Lower leg skin (tissue), 4 donors: ENCODE measurements at places on chromosomes 1 and 21. TPM values are rescaled to one million over a fixed set of nuclear protein-coding genes. Genes with fewer than 3 reads are reported as not detected.

DNA sequence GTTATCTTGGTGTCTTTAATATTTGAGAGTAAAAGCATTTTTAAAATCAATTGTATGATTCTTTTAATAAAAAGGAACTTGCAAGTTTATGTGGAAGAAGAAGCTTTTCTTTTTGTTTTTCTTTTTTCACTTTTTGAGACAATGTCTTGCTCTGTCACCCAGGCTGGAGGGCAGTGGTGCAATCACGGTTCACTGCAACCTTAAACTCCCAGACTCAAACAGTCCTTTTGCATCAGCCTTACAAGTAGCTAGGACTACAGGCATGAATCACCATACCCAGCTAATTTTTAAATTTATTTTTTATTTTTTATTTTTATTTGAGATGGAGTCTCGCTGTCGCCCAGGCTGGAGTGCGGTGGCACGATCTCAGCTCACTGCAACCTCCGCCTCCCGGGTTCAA, 34.1 kb downstream of the CMPK1 start:
- no peak for DNase-seq

The B3GALT5 gene
- total RNA-seq: 0.89 TPM

DNA sequence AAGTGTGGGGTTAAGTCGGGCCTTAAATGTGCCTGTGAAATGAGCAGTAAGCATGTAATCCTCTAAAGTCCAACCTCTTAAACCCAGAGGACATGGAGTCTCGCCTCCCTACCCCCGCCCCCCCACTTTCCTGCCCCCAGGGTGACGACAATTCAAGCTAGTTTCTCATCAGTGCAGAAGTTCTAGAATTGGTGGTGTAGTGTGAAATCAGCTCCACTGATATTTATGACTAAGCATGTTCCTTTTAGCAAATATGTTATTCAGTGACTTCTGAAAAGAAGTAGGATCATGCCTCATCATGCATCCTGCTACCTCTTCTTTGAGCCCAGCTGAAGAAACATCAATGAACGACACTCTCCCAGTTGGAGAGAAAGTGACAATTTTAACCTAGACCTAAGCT, 2.6 kb upstream of the ABCB10 start:
- no peak for DNase-seq

The KCNK2 gene
- 5.6 TPM for total RNA-seq

The GLIS1 gene
- total RNA-seq: 0.63 TPM

DNA sequence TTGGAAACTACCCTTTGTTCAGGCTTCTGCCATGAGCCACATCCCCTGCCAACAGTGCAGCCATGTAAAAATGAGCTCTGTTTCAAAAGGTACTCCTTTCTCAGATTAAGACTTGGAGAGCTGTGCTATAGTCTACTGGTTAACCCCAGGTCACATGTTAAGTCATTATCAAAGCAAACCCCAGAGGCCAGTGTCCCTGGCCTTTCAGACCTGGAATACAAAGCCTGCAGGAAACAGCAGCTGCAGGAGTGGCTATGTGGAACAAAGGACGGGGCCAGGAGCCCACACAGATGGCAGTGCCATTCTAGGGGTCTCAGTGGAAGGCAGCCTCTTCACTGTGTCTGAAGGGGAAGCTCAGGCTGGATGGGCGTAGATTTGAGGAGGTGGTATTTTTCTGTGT, 6.7 kb downstream of the ZNF496 start:
- DNase-seq: no peak

The MPZ gene
- 5.1 TPM for total RNA-seq

- no peak for DNase-seq
Measured at GRCh38 chr1:54882519-54882918, 4.5 kb downstream of the DHCR24 start.

The RIPK4 gene
- total RNA-seq: 64.1 TPM

The ACTL8 gene
- not detected for total RNA-seq

- no peak for DNase-seq
Measured at GRCh38 chr1:208030288-208031091, 119.6 kb upstream of the CD34 start.

DNA sequence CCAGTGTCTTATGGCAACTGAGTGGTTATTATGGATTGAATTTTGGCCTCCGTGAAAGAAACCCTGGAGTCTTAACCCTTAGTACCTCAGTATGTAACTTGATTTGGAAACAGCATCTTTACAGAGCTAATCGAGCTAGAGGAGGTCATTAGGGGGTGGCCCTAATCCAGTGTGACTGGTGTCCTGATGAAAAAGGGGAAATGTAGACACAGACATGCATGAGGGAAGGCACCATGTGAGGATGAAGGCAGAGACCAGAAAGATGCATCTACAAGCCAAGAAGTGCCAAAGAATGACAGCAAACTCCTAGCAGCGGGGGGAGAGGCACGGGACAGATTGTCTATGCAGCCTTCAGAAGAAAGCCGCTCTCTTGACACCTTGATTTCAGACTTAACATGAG, 14.7 kb downstream of the DOP1B start:
- no peak for DNase-seq

DNA sequence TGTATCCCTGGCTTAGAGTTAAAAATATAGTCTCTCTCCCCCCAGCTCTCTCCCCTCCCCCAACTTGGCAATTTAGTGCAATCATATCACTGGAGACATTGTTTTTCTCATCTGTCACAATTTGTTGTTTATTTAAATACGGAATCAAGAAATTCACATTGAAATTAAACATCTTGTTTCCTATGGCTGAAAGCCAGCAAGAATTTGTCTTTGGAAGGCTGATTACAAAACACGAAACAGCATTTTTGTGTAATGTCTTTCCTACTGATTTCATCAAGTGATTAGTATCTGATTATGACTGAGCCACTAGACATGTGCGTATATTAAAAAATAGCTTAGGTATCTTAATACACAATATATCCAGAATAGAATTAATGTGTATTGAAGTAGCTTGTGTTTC, 119.7 kb downstream of the LYPLAL1 start:
- no peak for DNase-seq

DNA sequence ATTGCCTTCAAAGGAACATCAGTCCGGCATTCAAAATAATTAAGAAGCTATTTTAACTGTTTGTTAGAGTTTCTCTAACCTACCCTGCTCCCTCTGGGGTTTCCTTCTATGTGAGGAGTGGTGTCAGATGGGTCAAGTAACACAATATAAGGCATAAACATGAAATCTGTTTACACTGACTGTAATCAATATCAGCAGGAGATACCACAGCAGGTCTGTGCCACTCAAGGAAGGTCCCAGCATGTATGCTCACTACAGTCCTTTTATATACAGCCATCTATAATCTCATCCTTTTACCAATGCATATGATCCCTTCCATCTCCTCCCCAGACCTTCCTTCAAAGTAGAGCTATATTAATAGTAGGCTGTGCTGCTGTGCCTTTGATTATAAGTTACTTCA, 25.4 kb downstream of the EEIG2 start:
- no peak for DNase-seq

The SLC6A17 gene
- 5.1 TPM for total RNA-seq

The LCE2C gene
- total RNA-seq: 789 TPM

DNA sequence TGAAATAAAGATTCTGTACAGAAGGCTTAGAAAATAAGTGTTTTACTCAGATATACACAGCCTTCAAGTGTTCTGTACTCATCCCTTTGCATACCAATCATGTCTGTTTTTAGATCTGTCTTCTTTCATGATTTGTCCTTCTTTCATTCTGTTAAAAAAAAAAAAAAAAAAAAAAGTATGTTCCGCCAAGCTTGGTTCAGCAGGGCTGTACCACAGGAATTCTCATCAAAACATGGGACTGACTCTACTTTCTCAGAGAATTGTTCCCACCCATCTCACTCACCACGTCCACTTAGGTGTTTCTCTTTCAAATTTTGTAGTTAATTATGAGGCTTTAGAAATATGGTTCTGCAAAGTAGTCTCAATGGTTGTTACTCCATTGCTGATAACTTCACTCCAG, 119.0 kb downstream of the AK5 start:
- no peak for DNase-seq

The CFHR4 gene
- not detected for total RNA-seq
